Stimulated activated effector memory CD8-positive, alpha-beta T cell treated with anti-CD3 and anti-CD28 coated beads, Interleukin-12 subunit alpha, Interleukin-12 subunit beta, amount 100 ng/mL, for 72 hours (primary cell): ENCODE measurements at places on chromosomes 12 and 14.

GRCh38 chr14:97065305-97066067 is 268.3 kb downstream of the VRK1 start:
- DNase-seq = no peak

DNA sequence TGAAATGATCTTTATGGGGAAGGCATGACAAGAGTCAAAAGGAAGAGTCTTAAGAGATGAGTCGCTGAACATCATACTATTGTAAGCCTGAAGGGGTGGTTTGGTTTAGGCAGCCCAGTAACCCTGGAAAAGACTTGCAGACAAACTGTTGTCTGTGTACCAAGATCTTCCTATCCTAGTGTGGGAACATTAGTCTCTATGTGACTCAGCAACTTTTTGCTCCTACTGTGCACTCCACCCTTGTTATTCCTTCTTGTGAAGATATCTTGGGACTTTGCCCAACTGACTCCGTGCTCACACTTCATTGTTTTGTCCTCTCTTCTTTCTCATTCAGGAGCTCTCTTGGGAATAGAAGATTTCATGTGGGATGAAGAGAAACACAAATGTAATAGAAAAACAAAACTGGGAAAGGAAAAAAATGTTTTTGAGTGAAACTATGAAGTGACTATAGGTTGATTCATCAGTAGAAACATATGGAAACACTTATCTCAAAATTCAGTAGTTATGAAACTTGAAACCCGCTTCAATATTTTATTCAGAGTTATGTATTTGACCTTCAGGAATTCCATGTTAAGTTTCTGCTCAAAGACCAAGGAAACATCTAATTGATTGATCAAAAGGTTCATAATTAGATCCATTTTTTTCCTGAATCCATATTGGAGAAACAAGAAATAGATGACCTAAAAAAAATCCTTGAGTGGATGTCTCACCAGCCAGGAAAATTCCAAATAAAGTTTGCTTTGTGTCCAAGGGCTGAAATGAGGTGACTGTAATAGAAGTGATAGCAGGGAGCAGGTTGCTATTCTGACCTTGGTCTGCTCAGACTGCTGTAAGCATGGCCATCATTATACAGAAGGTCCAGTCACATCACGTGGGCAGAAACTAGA is 67.2 kb downstream of the BTG1 start:
- no peak for DNase-seq

DNA sequence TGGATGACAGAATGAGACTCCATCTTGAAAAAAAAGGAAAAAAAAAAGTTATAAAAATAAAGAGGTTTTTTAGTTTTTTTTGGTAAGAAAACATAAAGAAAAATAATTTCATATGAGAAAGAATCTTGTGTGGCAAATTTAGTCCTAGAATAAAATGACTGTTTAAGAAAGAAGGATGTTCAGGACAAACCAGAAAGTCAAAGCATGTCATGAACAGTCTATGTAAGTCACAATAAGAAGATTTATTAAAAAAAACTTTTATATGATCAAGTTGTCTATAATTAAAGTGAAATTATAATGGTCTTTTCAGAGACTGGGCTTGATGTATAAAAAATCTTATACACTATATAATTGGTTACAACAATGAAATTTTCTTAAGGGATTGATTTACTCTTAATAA is 68.1 kb upstream of the HECTD1 start:
- DNase-seq = no peak

DNA sequence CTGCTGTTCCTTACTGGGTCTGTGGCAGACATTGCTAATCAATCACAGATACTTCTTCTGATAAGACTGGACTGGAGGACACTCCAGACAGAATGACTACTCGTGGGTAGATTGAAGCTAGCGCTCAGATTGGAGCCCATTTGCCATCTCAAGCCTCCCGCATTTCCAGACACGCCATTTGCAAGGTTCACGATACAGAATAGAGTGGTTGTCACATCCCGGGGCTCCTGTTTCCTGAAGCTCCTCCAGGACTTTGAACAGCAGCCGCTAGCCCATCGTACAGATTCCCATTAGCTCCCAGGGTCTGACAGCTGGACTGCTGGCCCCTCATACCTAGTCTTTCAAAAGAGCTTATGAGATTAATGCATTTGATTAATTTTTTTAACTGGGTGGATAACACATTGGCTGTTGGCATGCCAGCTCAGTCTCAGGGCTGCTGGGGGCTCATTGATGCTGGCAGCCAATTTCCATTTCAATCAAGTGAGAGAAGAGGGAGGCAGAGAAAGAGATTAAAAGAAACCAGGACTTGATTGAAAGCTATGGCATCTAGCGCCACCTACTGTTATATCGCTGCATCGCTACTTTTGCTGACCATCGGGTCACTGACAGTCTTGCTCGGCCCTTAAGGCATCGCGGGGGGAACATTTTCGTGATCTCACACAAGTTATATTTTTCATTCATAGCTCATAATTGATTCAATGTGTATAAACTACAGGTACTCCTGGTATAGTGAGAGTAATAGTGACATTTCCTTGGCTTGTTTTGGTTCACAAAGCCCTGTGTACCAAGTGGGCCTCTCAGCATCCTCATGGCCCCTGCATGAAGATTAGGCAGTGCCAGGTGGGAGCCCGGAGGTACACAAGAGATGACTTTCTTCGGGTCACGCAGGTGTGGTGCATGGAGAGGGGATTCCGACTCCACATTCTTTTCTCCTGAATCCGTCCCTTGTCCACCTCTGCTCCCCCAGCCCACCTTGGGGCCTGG is 78.6 kb downstream of the CCDC60 start:
- DNase-seq = peak; percentile 67

GRCh38 chr12:104463368-104463767 is 6.6 kb downstream of the CHST11 start:
- DNase-seq = no peak

DNA sequence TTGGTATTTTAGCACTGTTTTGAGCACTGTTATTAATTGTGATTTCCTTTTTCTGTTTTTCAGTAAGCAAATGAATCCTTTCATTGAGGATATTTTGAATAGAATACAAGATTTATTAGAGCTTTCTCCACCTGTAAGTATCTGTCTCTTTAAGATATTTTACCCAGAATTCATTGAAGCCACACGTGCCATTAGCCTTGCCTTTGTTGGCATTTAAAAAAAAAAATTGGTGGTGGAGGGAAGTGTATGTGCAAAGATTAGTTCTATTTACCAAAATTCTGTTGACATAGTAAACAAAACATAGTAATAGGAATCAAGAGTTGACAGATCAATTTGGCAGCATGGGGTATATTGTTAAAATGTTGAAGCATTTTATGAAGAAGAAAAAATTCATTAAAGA is 23.8 kb downstream of the XPOT start:
- no peak for DNase-seq

- DNase-seq = no peak
Measured at GRCh38 chr12:41293011-41293410, 104.9 kb downstream of the PDZRN4 start.

DNA sequence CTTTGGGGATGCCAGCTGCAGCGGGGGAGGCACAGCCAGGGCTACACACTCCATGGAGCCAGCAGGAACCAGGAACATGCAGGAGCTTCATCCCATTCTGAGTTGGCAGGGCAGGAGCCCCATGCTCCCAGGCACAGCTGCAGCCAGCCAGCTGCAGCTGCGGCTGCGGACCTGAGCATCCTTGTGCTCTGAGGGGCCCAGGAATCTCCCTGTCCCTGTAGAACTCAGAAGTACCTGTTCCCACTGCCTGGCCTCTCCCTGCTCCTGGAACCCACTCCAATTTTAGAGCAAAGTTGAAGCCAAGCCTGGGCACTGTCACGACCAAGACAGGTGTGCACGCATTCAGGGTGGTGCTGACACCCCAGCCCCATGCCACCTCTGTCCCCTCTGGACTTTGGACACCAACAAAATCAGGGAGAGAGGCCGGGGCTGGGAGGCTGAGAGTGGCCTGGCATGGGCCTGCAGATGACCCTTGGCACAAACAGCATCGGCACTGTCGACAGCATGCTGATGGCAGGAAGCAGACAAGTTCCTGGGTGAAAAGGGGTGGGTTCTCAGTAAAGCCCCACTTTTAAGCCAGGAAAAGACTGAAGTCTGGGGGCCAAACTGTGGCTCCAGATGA is 257.3 kb upstream of the LRFN5 start:
- DNase-seq = no peak

DNA sequence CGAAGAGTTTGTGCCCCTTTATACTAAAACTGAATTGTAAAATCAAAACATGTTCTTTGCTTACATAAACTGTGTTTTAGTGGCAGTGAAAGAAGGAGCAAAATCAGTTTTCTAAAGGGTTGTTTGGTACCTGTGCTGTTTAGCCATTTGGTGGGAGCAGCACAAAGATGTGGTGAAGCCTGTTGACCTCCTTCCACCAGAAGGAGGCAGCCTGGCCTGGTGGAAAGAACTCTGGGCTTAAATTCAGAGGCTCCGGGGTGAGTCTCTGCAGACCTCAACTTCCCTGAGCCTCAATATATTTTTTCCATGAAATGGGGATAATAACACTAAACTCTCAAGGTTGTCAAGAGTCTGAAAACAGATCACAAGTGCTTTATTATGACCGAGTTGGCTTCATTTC is 502.5 kb downstream of the VRK1 start:
- no peak for DNase-seq

- DNase-seq = peak; percentile 84
Measured at GRCh38 chr12:69154585-69155363, 84.6 kb upstream of the CPSF6 start.

DNA sequence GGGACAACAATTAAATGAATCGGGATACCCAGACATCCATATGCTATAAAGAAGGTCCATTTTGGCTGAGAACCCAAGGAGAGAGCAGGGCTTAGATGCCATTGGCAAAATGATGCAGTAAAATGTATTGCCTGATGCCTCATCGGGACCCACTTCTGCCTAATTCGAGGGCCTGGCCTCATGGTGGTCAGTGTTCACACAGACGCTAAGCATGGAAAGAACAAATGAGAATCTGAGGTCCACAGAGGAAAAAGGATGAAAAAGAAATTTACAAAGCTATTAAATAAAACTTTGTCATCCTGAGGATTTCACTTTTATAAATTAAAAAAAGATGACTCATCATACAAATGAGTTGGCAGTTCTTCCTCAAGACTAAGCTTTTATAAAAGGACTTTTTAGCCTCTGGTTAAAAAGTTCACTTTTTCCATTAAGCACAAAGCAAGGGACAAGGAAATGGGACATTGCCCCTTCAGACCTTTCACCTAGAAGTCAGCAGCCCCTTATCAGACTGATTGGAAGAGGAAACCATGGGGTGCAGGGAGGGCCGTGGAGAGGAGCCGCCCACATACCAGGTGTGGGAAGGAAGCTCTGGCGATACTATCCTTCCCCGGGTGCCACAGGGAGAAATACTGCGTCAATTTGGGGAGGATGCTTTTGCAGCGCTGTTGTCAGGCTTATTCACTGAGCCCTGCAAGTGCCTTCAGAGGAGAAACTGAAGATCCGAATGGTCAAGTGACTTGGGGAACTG is 176.0 kb downstream of the EGLN3 start:
- no peak for DNase-seq

DNA sequence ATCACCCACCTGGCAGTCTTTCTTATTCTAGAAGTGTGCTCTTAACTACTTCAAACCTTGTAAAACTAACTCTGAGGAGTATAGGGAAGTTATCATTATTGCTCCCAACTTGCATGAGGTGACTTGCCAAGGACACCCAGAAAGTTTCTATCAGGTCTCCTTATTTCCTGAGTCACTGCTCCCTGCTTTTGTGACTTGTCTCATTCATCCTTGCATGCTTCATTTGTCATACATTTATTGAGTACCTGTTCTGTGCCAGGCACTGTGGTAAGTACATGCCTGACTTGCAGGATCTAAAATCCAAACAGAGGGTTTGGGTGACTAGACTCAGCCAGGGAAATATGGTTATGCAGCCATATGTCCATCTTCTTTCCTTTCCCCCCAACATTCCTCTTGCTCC is 25.5 kb downstream of the CFAP251 start:
- no peak for DNase-seq
